Central memory CD4-positive, alpha-beta T cell (primary cell): ENCODE measurements at places on chromosomes 13 and 19.

- DNase-seq = peak; percentile 44
Observed at GRCh38 chr13:114315074-114315785, 927 bp downstream of the CHAMP1 start.

- peak; percentile 75 for DNase-seq
Observed at GRCh38 chr13:49110122-49110912, 109.8 kb upstream of the MLNR start.

DNA sequence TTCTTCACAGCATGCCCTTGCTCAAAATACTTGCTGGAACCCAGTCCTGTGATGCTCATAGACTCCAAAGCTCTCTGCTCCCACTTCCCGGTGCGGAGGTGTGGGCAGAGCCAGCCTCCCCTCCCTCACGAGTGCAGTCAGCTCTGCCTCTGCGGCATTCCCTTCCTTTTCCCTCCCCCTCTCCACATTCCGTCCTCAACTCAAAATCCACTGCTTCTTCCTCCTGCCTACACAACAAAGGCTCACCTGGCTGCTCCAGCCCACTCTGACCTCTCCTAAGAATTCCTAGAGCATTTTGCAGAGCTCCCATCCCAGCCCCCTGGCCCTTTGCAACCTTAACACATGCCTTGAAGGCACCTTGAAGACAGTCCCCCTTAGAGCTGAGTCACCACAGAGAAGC is 527.9 kb downstream of the MYO16 start:
- DNase-seq = no peak

GRCh38 chr13:24071423-24072075 is 89.0 kb upstream of the SPATA13 start:
- no peak for DNase-seq

DNA sequence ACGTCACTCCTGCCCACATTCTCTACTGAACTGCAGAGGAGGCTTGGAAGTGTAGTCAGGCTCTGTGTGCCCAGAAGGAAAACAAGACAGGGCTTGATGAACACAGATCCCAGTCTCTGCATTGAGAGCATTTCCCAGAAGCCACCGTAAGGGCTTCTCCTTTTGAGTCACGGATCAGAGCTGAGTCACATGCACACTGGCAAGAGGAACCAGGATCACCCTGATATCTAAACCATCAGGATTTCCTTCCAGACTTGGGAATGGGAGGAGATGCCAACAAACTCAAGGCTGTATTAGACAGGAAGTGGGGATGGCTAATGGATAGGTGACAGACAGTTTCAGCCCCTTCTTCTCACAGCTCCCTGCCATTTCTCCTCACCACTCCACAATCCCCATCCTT is 17.7 kb upstream of the FBXO17 start:
- no peak for DNase-seq

DNA sequence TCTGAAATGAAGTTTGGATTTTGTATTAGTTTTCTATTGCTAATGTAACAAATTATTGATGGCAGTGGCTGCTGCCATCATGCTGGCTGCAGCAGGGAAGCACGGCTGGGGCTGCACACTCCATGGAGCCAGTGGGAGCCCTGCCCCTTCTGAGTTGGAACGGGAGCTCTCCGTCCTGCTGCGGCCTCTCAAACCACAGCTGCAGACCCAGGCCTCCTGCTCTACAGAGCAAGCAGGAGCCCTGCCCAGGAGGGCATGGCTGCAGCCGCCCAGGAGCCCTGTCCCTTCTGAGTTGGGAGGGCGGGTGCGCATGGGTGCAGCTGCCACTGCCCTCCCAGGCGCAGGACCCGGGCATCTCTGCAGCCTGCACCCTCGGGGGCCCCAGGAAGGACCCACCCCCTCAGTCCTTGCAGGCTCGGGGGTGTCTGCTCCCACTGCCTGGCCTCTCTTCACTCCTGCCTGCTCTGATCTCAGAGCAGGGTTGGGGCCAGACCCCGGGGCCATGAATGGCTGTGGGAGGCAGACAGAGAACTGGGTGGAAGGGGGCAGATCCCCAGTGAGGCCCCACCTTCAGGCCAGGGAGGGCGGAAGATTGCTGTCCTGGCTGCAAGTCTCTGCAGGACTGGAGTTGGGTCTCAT is 21.0 kb upstream of the ESD start:
- DNase-seq = no peak

DNA sequence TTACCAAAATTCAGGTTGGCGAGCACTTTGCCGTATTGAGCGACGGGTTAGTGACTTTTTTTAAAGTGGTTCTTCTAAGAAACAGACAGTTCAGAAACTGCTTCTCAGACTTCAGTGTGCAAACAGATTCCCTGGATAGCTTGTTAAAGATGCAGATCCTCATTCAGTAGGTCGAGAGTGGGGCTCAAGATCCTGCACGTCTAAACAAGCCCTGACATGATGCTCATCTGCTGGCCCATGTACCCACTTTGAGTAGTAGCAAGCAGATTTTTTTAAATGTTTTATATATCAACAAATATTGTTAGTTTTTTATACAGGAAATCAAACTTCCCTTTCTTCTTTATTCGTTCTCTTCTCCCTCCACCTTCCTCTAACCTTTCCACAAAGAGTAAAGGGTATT is 7.3 kb downstream of the METTL21C start:
- DNase-seq = no peak

- no peak for DNase-seq
Observed at GRCh38 chr13:40993987-40994386, 25.1 kb downstream of the ELF1 start.

DNA sequence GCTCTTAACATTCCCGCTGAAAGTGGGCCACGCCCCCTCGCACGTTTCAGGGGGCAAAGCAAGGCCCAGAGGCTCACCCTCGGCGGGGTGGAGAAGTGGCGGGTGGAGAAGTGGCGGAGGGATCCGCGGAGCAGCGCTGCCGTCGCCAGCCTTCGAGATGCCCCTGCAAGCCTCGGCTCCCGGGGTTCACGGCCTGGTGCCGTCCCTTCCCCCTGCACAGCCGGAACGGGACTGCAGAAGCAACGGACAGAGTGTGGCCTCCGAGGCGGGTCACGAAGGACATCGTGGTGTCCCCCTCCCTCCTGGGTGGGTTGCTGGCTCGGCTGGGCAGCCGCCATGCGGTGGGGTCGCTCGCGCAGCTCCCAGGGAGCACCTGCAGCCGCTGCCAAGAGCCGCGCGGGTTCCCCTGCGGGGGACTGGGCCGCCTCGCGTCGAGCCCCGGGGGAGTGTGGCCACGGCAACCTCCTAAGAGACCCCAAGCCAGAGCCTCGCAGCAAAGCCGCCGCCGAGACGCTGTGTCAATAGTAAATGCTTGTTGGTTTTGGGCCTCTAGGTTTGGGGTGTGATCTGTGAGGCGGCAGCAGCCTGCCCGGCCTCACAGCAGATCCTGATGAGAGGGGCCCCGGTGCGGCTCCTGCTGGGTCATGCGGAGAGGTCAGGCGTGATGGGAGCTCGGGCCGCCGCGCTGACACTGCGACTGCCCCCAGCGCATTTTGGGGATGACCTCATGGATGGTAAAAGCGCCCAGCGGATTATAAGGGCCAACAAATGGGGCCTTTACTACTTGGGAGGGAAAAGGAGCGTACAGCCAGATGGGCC is 5.5 kb downstream of the TPGS1 start:
- DNase-seq = no peak

DNA sequence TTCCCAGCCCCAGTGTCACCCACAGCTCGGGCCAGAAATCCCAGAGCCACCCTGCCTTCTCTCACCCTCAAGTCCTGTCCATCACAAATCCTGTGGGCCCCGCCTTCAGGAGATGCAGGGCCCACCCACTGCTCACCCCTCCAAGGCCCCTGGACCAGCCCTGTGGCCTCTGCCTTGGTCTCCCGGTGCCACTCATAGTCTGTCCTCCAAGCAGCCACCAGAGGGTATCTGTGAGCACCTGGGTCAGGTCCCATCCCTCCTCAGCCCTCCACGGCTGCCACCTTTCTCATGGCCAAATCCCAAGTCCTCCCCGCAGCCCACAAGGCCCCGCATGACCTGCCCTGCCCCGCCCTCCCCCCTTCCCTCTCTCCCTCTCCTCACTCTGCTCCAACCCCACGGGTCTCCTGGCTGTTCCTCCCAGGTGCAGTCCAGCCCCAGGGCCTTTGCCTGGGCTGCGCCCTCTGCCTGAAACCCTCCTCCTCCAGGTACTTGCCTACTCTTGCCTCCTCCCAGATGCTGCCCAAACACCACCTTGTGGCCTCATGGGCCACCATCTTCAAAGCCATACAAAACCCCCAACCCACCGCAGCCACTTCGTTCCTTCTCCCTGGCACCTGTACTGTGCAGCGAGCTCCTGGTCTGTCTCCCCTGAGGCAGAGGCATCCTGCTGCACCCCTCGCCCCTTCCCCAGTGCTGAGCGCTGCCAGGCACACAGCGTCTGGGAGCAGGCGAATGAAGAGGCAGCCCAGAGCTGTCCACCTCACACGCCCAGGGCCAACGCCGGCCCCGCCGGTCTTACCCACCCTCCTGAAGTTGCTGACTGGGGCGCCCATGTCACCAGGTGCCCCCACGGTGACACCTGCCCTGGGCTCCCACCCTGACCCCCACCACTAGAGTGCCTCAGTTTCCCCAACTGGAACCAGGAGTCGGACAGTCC is 13.2 kb upstream of the UQCR11 start:
- DNase-seq = no peak

DNA sequence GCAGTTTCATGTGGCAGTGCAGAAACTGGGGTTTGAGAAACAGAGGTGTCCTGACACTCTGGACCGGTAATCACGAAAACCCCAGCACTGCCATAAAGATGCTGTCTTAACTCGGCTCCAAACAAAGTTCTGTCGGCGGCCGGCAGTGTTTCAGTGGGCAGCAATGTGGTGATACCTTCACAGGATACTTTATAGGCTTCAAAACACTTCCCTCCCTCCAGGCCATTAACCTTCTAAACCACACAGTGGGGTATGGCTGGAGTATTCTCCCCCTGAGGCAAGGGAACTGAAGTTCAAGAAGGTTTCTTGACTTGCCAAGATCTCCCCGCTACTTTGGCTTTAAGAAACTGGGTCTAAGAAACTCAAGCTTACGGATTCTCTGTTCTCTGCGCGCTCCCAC is 1.1 kb downstream of the RUBCNL start:
- DNase-seq = no peak

- DNase-seq = no peak
Observed at GRCh38 chr13:38830442-38831045, 143.7 kb downstream of the FREM2 start.

DNA sequence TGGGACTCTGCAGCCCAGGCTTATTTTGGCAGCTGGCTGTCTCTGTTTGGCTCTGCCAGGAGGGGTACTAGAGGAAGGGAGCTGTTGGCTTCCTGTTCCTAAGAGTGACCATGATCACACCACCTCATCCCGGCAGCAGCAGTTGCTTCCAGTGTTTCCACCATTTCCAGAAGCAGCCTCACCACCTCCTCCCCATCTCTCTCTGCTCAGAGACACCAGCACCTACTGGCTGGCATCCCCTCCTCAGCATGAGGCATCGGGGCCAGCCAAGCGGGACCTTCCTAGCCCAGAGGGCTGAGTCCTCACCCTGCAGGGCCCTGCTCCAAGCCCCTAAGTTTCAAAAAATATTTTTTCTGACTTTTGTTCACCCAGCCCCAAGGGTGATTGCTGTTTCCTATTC is 59.0 kb downstream of the NUFIP1 start:
- no peak for DNase-seq

DNA sequence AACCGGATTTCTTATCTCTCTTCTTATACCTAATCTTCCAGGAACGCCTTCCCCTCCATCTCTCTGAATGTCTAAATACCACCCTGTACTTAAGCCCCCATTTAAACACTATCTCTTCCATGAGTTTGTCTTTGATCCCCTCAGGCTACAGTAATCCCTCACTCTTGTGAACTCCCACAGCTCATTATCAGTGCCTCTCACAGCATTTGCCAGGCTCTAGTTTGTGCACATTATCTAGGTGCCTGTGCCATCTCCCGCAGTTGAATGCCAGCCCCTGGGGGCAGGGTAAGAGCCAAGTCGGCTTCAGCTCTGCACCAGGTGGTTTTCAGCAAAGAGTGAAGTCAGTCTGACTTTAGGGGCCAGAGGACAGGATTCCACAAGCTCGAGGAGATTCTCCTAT is 71.4 kb downstream of the FREM2 start:
- DNase-seq = no peak

GRCh38 chr19:56594446-56594782 is 688 bp upstream of the ZNF71 start:
- no peak for DNase-seq

GRCh38 chr19:53158119-53158656 is 665 bp downstream of the ZNF347 start:
- DNase-seq = no peak

DNA sequence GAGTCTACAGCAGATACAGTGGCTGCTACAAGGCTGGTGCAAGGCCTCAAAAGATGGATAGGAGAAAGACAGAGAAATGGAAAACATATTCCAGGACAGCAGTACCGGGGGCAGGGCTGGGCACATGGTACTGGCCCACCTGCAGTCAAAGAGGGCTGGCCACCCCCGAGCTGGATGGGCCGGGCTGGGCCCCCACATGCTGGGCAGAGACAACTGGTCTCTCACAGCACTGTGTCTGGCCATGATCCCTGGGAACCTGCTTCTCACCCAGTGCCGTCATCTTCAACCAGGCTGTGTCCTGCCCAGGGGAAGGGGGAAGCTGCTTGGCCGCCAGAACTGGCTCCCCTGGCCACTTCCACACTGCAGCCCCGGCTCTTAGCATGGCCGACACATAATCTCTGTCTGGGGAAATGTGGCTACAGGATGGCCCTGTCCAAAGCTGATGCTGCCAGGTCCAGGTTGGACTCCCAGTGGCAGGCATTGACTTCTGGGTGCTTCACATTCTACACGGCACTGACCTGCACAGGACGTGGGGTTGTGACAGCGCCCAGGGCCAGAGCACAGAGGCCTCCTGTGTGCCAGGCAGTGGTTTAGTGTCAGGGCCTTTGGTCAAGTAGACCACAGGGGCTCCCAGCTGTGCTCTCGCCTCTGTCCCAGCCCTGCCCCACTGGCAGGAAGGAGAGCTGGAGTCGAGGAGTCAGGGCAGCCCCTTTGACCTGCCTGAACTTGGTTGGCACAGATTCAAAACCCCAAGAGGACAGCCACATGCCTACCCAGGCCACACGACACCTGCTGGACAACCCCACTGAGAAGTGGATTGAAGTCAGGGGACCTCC is 21.7 kb downstream of the PEPD start:
- no peak for DNase-seq

- no peak for DNase-seq
Observed at GRCh38 chr13:69524459-69525150, 583.0 kb upstream of the ATXN8OS start.

- DNase-seq = no peak
Observed at GRCh38 chr19:23222998-23223652, 27.1 kb downstream of the ZNF724 start.

GRCh38 chr19:39282021-39282420 is 13.8 kb downstream of the IFNL2 start:
- no peak for DNase-seq

- DNase-seq = no peak
Observed at GRCh38 chr13:37878496-37878895, 8.9 kb upstream of the TRPC4 start.

- DNase-seq = no peak
Observed at GRCh38 chr13:49616676-49617065, 11.6 kb upstream of the ARL11 start.

DNA sequence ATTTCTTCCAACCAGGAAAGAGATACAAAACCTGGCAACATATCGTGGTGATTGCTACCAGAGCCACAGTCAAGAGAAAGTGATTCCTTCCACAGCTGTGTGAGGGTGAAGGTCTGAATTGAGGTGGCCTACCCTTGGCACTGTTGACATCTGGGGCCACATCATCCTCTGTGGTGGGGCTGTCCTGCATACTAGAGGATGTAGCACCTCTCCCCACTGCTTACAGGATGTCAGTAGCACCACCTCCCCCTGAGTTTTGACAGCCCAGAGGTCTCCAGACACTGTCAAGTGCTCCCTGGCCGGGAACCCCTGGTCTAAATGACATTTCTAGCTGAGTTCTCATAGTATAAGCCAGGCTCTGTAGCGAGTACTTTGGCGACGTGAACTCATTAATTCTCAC is 15.5 kb downstream of the PTGER1 start:
- no peak for DNase-seq
